Activated CD8-positive, alpha-beta memory T cell treated with anti-CD3 and anti-CD28 coated beads for 48 hours (primary cell): ENCODE measurements at places on chromosomes 4 and X.

DNA sequence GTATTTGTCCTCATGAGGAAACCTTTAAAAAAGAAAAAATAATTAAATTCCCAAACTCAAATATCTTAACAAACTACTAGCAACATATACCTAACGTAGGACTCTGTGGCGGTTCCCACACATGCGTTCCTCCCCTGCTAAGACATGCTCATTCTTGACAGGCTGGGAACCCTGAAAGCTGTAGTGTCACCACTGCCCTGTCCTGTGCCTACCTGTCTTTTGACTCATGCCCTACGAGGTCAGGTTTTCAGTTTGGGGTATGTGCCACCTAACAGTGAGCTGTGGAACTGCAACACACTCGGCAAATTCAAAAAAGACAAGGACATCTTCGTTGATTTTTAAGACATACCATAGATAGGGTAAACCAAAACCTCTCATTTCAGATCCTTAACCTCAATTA is 17.8 kb downstream of the IDS start:
- no peak for DNase-seq

- DNase-seq = no peak
Observed at GRCh38 chr4:10105421-10105820, 11.2 kb downstream of the WDR1 start.

DNA sequence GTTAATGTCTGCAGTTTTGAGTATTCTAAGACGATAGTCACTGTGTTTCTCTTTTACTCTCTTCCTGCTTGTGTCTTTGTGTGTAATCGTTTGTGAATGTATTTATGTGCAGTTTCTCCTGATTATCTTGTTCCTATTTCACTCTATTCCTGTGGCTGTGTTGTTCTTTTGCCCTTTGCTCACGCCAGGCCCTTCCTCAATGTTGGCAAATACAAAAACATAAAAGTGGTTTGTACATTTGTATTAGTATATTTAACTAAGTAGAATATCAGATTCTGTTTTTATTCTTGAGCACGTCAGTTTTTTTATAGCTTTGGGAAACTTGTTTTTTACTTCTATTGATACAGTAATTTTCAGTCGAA is 107.6 kb upstream of the BMPR1B start:
- DNase-seq = no peak

DNA sequence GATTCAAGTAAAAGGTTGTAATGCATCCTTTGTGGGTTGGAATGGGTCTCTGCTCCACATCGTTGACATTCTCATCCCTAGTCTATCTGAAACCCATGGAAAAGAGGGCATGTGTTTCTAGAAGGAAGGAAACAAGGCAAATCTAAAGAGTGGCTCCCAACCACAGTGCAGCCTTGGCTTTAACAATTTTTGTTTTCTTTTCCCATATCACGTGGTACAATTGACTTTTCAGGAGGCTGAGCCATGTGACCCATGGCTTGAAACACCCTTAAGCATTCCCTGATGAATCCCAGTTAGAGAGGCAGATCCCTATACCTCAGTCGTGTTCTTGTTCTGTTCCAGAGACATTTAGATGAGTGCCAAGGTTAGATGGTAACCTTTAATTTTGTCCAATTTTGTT is 12.8 kb downstream of the DCUN1D4 start:
- DNase-seq = no peak

DNA sequence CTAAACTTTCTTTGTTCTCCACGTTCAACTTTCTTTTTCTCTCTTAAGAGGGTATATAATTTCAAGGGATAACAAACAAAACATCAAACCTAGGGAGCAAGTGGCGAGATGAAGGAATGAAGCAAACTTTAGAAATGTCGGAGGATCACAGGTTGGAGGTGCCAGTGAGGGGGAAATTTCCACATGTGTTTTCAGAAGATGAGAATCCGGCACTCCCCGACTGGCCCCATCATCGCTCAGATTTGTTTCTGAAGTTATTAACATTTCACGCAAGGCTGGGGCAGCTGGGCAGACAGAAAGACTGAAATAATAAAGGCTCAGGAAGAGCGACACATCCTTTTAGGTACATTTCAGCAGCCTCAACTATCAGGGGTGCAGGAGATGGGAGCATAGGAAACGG is 134.9 kb downstream of the SMIM20 start:
- no peak for DNase-seq

DNA sequence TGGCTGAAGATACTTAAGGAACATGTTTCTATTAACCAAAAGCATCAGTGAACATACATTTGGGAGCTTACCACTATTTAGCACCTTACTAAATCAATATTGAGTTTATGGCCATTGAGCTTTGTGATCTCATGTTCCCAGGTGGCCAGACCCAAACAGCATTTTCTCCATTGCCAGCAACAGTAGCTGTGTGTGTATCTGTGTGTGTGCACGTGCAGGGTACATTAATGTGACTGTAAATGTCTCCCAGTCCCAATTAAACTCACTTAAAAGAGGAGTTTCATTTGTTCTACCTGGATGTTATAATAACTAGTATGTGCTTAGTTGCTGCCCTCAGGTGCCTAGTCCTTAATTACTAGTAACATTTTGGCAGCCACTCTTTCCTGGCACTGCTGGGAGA is 282.4 kb downstream of the NR3C2 start:
- DNase-seq = no peak

- no peak for DNase-seq
Observed at GRCh38 chr4:34972189-34972588, 1272.1 kb downstream of the ARAP2 start.

- DNase-seq = no peak
Observed at GRCh38 chr4:183408796-183409195, 35.6 kb upstream of the CDKN2AIP start.

DNA sequence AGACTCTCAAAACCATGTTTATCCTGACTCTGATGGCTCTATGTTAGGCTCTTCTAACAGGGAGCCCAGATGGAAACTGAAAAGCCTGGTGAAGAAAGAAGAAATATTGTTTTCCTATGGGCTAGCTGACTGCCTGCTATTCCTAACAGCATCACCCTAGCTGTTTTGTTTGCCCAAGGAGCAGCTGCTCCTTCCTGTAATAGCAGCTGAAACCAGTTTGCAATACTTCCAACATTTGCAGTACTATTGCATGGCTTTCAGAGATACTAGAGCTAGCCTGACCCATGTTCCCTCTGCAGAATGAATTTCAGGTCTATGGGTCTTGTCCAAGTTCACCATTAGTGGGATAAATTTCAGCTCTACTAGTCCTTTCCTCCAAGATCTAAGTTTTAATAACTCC is 495.2 kb downstream of the INPP4B start:
- no peak for DNase-seq

- no peak for DNase-seq
Observed at GRCh38 chr4:94399721-94400120, 52.0 kb upstream of the PDLIM5 start.

- no peak for DNase-seq
Observed at GRCh38 chr4:51862199-51862598, 19.2 kb downstream of the DCUN1D4 start.

GRCh38 chr4:25969374-25970155 is 55.5 kb downstream of the SMIM20 start:
- no peak for DNase-seq

- no peak for DNase-seq
Observed at GRCh38 chr4:172892300-172892699, 276.3 kb upstream of the GALNT7 start.

- DNase-seq = no peak
Observed at GRCh38 chr4:31592293-31592692, 872.1 kb downstream of the PCDH7 start.
